Stimulated activated CD8-positive, alpha-beta memory T cell treated with anti-CD3 and anti-CD28 coated beads, Interleukin-4, amount 100 ng/mL, for 1 hour (primary cell): ENCODE measurements at places on chromosomes 7 and 10.

DNA sequence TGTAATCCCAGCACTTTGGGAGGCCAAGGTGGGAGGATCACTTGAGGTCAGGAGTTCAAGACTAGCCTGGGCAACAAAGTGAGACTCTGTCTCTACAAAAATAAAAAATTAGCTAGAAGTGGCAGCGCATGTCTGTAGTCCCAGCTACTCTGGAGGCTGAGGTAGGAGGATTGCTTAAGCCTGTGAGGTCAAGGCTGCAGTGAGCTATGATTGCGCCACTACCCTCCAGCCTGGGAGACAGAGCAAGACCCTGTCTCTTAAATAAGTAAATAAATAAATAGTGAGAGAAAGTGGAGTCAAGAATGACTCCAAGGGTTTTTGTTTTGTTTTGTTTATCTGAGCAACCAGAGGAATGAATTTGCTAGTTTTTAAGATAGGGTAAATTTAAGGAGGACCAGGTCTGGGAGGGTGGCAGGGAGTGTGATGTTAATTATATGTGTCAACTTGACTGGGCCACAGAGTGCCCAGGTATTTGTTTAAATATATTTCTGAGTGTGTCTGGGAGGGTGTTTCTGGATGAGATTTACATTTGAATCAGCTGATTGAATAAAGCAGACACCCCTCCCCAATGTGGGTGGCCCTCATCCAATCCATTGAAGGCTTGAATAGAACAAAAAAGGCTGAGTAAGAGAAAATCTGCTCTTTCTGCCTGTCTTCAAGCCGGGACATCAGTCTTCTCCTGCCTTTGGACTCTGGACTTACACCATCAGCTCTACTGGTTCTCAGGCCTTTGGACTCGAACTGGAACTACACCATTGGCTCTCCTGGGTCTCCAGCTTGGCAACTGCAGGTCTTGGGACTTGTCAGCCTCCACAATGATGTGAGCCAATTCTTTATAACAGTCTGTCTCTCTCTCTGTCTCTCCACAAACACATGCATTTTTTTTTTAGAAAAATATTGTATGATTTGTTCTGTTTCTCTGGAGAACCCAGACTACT, 23.5 kb downstream of the IMPDH1 start:
- no peak for DNase-seq

- no peak for DNase-seq
Measured at GRCh38 chr7:66634816-66635215, 6.1 kb downstream of the KCTD7 start.

GRCh38 chr7:70712942-70713341, 419.0 kb upstream of the GALNT17 start:
- DNase-seq: no peak

DNA sequence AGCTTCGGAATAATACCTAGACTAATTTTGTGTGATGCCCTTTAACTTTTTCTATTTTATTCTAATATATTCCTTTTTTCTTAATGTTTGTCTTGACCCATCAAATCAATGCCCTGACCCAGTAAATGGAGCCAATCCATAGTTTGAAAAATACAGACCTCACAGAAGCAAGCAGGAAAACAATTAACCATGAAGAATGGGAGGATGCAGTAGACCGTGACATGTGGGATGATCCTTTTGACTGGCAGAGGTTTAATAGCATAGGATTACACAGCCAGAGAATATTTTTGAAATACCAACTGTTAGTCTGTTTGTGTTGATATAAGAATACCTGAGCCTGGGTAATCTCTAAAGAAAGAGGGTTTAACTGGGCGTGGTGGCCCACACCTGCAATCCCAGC, 142.6 kb upstream of the NEBL start:
- DNase-seq: no peak

DNA sequence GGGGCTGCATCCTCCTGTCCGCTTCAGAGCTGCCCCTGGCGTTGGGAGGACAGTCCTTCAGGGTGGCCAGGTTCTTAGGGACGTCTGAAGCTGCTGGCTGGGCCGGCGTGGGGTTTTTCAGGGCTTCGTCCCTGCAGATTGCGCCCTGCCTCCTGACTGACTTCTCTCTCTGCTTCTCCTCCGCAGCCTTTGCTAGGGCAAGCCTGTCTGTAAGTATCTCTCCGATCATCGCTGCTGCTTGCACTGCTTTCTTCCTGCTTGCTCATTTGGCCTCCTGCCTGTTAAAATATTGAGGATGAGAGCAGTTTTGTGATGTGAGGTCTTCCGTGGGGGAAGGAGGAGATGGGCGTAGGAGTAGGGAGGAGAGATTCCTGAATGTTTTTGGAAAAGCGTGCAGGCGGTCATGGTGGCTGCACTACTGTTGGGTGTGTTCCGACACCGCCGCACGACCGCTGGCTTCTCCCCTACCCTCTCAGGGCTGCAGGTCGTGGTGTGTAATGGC, 25.3 kb downstream of the PFKFB3 start:
- no peak for DNase-seq

- no peak for DNase-seq
Measured at GRCh38 chr10:114940735-114941134, 2.7 kb downstream of the TRUB1 start.

- DNase-seq: no peak
Measured at GRCh38 chr10:98858525-98858924, 377.1 kb downstream of the HPSE2 start.

- no peak for DNase-seq
Measured at GRCh38 chr7:150313870-150314269, 9.3 kb upstream of the LRRC61 start.

- DNase-seq: no peak
Measured at GRCh38 chr10:10785627-10786026, 232.0 kb upstream of the CELF2 start.

DNA sequence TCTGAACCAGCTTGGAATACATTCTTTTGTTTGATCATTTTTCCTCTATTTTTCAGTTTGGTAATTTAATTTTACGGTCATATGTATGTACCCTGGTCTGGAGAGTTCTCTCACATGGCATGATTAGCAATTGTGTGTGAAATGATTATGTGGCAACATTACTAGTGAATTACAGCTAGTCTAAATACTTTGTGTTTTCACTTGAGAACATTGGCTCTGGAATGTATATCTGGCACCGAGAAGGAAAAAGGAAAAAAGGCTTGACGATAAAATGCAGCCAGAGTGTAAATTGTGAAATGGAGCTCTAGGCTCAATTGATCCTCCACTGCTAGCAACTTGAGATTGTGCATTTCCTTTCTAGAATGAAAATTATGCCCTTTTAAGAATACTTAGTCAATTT, 397.2 kb downstream of the EXOC4 start:
- no peak for DNase-seq

- no peak for DNase-seq
Measured at GRCh38 chr10:93468461-93469213, 13.5 kb downstream of the MYOF start.

DNA sequence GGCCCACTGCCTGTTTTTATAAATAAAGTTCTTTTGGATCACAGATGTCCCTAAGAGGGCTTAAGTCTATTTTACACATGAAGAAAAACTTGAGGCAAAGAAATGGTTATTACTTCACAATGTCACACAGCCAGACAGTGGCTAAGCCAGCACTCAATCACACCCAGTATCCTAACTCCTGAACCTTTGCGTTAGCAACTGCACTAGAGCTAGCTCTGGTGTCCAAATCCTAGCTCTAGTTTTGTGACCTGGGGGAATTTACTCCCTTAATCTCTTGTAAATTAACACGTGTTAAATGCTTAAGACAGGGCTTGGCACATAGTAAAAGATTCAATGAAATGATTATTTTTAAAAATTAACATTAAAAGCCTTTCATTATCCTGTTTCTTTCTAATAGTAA, 49.0 kb upstream of the TPK1 start:
- no peak for DNase-seq

- DNase-seq: no peak
Measured at GRCh38 chr7:133234961-133235875, 17.7 kb upstream of the EXOC4 start.

- DNase-seq: no peak
Measured at GRCh38 chr7:47352394-47352968, 229.4 kb downstream of the TNS3 start.

DNA sequence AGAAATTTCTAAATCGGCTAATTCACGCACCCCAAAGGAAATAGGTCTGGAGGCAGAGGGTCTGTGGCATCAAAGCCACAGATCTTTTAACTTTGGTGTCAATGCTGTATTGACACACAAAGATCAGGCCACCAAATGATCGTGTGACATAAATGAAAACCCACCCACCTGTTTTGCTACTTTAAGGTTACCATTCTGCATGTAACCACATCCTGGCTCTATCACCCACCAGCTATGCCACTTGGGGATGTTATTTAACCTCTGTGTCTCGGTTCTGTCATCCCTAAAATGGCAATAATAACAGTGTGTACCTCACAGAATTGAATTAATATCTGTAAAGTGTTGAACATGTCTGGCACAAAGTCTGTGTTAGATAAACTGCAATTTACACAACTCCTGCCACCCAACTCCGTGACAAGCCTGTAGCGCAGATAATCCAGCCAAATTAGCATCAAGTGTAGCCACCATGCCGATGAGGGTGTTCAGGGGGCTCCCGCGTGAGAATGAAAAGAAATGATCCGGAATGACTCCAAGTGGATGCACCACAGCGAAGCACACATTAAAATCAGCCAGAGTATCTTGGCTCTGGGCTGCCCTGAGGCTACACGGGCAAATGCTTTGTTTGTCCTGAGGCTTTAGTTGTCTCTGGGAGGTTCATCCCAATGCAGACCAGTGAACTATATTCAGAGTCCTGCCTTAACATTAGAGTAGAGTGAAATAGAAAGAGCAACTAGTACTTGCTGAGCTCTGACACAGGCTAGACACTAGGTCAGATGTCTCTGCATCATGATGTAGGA, 158.4 kb upstream of the NEBL start:
- DNase-seq: no peak

- DNase-seq: no peak
Measured at GRCh38 chr7:39541511-39541910, 24.7 kb upstream of the YAE1 start.

DNA sequence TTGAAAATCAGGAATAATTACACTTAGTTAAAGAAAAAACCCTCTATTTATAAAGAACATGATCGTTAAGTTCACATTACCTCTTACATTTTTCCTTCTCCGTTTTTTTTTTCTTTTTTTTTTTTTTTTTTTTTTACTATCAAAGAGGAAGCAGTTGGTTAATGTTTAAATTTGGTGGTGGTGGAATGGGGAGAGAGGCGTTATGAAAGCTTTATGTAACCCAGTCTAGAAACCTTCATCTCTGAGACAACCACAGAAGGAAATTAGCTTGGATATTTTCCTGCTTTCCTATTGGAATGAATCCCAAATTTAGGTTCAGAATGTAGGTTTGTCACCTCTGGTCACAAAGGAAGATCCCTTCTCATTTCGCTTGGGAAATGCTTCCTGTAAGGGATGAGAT, 31.5 kb upstream of the LHFPL3 start:
- DNase-seq: no peak

GRCh38 chr10:87545783-87546182, 41.1 kb downstream of the MINPP1 start:
- DNase-seq: no peak

DNA sequence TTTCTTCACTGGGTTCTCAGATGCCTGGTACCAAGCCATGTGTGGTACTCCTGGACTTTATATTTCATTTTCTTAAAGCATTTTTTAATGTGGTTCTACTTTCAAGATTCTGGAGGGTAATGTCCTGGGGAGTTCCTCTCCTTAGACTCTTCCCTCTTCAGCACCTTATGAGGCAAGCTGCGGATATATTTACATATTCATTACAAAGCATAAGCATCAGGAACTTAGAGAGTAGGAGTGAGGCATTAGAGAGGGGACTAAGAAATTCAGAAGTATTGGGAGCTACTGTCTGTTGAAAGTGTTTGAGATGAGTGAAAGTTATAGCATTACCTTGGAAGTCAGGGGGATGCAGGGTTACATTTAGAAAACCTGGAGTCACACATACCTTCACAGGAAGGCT, 20.8 kb downstream of the AUTS2 start:
- DNase-seq: no peak

- no peak for DNase-seq
Measured at GRCh38 chr10:9198611-9199010, 1144.1 kb downstream of the GATA3 start.

- DNase-seq: no peak
Measured at GRCh38 chr7:128014811-128015210, 16.4 kb downstream of the LRRC4 start.

DNA sequence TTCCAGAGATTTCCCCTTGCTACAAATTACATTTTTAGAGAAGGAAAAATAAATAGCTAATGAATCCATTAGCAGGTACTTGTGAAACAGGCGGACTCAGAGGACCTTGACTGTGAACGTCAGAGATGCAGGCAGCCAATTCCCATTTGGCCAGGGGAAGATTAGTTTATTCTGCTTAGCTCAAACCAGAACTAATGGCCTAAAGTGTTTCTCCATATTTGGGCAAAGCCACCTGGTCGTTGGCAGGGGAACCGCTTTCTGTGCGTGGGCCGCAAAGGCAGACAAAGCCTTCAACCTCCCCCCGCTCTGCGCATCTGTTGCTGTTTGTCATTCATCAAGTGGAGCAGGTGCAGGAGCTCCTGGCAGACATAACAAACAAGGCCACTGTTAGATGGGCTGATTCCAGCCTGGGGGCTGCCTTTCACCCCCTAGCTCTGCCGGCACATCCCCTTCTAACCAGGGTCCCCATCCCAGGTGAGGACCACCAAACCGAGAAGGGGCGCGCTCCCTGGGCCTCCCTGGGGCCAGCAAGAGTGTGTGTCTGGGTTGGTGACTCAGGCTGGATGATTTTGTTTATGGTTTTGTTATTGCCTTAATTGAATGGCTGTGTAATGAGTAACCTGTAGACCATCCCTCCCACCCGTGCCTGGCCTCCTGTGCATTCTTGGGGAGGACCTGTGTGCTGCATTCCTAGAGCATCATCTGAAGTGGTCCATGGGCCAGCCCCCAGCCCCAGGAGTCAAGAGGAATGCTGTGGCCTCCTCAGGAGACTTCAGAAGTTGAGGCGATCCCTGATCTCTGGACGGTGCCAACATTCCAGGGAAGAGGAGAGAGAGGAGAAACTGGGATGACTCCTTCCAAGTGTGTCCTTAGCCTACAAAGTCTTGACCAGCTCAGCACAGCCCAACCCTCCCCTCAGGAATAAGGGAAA, 14.5 kb upstream of the CPA1 start:
- no peak for DNase-seq

DNA sequence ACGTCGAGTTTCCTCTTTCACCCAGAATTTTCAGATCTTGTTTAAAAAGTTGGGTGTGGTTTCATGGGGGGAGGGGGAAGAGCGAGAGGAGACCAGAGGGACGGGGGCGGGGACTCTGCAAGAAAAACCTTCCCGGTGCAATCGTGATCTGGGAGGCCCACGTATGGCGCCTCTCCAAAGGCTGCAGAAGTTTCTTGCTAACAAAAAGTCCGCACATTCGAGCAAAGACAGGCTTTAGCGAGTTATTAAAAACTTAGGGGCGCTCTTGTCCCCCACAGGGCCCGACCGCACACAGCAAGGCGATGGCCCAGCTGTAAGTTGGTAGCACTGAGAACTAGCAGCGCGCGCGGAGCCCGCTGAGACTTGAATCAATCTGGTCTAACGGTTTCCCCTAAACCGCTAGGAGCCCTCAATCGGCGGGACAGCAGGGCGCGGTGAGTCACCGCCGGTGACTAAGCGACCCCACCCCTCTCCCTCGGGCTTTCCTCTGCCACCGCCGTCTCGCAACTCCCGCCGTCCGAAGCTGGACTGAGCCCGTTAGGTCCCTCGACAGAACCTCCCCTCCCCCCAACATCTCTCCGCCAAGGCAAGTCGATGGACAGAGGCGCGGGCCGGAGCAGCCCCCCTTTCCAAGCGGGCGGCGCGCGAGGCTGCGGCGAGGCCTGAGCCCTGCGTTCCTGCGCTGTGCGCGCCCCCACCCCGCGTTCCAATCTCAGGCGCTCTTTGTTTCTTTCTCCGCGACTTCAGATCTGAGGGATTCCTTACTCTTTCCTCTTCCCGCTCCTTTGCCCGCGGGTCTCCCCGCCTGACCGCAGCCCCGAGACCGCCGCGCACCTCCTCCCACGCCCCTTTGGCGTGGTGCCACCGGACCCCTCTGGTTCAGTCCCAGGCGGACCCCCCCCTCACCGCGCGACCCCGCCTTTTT, at the start of gene VIM:
Gene VIM (plus strand): TSS at position 151 of the 925 bp plus-strand sequence. CDS start 1,182 bp downstream, outside the sequence.
- peak; percentile 70 for DNase-seq
